ENCODE measurements at places on chromosomes 5 and 9.

DNA sequence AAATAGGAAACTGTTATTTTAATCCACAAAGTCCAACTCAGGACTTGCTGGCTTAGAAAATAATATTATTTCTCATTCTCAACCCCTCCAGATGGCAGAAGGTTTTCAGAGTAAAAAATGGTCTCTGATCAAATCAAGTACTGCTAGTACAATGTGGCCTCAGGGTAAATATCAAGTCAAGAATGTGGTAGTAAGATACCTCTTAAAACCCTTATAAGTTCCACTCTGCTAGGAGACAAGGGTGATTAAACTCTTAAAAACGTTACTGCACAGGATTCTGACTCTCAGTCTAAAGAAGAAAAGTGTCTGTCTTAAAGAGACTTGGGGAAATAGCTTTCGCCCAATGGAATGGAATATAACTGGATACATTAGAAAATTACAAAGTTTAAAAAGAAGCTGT, 120.8 kb upstream of the PDE4D start:
- no peak for DNase-seq

GRCh38 chr5:150352244-150353031, 5.1 kb upstream of the TCOF1 start:
- DNase-seq: no peak

- no peak for DNase-seq
Measured at GRCh38 chr9:95753762-95754465, 121.6 kb upstream of the ERCC6L2 start.

DNA sequence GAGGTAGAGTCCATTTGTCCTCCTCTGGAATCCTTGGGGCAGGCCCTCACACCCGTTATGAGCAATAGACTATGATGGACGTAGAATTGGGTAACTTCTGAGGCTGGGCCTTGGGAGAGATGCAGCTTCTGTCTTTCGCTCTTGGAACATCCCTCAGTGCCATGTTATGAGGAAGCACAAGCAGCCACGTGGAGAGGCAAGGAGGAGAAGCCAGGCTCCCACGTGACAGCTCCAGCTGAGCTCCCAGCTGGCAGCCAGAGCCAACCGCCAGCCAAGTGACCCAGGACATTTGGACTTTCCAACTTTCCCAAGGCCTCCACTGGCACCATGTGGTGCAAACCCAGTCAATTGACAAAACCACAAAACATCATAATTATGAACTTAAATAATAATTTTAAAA, 43.0 kb upstream of the BOD1 start:
- no peak for DNase-seq

- no peak for DNase-seq
Measured at GRCh38 chr5:172413601-172414171, 40.6 kb downstream of the SH3PXD2B start.

- no peak for DNase-seq
Measured at GRCh38 chr9:70105147-70105546, 61.5 kb downstream of the MAMDC2 start.

GRCh38 chr9:2755285-2755684, 38.0 kb downstream of the KCNV2 start:
- no peak for DNase-seq

DNA sequence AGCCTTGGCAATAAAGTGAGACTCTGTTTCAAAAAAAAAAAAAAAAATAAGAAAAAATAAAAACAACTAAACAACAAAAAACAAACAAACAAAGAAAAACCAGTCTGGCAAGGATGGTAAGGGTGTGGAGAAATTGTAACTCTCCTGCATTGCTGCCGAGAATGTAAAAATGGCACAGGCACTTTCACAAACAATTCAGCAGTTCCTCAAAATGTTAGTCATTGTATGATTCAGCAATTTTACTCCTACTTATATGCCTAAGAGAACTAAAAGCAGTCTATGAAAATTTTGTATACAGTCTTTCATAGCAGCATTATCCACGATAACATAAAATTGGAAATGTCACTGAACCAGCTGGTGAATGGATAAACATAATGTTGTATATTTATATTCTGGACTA, 280.4 kb downstream of the CDH9 start:
- no peak for DNase-seq

- DNase-seq: no peak
Measured at GRCh38 chr5:149714877-149715502, 15.1 kb upstream of the PPARGC1B start.

DNA sequence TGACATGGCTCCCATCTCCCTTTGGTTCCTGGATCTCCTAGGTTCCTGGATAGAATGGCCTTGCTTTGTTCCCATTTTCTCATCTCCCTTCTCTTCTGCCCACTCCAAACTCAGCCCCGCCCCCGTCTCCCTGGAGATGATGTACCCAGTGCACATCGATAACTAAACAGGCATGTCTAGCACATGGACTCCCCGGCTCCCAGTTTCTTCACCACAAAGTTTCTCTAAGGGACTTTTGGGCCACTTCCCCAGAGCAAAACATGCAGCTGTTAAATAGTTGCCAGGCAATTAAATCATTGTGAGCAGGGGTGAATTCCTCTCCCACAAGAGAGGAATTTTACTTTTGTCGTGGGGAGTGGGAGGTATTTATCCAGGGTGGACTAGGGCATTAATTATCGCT, 259.0 kb downstream of the GADD45G start:
- DNase-seq: no peak

- DNase-seq: no peak
Measured at GRCh38 chr5:118378959-118379358, 609.4 kb downstream of the DTWD2 start.

- DNase-seq: no peak
Measured at GRCh38 chr5:165527577-165527976, 2022.2 kb downstream of the MAT2B start.

DNA sequence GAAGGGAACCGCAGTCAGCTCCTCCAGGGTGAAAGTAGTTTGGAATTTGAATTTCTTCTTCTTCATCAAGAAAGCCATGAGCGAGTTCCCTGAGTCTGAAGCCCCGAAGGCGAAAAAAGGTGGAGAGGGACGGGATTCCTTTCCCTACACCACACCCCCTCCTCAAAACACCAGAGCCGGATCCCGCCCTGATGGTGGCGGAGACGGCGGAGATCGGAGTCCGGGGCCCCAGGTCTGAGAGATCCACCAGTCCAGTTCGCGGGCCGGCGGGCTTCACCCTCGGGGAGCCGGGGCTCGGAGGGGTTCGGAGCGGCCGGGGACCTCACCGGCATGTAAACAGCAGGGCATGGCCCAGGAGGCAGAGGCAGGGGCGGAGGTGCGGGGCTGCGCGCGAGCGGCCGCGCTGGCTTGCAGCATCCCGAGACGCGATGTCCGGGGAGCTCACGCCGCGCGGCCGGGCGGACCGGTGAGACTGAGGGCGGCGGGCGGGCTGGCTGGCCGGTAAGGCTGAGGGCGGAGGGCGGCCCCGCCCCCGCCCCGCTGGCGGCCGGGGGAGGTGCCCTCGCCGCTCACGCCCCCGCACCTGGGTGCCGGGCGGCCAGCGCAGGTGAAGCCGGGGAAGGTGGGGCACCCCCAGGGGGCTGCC, 606 bp downstream of the EEIG1 start:
- DNase-seq: no peak

- DNase-seq: no peak
Measured at GRCh38 chr9:76438841-76439588, 20.0 kb upstream of the GCNT1 start.

- no peak for DNase-seq
Measured at GRCh38 chr5:145978708-145979107, 42.3 kb downstream of the SH3RF2 start.

GRCh38 chr9:107566611-107567061, 77.1 kb upstream of the KLF4 start:
- DNase-seq: no peak

- no peak for DNase-seq
Measured at GRCh38 chr5:17748201-17748600, 113.9 kb downstream of the TAF11L14 start.

GRCh38 chr5:66565878-66566277, 30.3 kb upstream of the MAST4 start:
- no peak for DNase-seq

DNA sequence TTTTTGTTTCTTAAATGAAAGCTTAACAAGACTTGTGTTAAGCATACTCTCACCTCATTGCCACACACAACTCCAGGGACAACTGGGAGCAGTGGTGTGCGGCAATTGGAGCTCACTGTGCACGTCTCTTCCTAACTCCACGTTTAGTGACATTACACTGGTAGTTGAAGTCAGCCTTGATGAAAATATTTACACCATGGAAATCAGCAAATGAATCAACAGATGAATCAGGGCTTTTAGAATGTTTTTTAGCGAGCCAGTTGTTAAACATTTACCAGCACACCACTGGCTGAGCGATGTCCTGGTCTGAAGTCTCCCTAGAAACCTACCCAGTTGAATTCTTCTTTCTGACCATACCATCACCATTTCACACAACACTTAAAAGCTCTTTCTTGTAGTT, 67.3 kb downstream of the KLHL3 start:
- no peak for DNase-seq

DNA sequence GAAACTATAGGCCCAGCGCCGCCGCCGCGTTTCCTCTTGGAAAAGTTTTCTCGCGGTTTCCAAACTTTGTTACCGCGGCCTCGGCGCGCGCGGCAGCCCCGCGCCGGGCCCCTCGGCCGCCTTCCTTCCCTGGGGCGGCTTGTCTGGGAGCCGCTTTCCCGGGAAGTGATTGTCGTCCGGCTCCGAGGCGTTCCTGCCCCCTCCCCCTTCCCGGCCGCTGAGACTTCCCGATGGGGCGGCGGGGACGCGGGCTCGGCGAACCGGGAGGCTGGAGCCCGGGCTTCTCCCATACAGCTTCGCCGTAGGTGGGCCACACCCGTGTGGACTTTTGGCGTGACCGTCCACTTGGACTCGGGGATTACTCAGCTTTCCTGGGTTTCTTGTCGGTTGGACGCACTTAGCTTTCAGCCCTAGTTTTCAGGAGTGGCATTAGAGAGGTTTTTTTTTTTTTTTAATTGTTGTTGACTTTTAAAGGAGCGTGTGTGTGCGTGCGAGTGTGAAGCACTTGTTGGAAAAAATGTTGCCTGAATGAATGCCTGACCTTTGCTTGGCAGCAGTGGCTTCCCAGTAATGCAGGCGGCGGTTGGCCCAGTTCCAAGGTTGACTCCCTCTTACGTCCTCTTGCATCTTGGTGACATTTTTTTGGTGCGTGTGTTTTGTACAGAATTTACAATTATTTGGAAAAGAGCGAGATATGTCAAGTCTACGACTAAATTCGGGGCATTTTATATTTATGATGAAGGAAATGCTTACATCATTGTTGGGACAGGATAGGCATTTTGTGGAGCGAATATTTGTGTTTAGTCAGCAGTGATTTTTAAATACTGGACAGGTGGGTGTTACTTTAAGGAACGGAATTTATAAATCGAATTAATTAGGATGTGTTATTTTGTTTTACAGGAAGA, 821 bp downstream of the CTNNA1 start:
- peak; percentile 96 for DNase-seq

DNA sequence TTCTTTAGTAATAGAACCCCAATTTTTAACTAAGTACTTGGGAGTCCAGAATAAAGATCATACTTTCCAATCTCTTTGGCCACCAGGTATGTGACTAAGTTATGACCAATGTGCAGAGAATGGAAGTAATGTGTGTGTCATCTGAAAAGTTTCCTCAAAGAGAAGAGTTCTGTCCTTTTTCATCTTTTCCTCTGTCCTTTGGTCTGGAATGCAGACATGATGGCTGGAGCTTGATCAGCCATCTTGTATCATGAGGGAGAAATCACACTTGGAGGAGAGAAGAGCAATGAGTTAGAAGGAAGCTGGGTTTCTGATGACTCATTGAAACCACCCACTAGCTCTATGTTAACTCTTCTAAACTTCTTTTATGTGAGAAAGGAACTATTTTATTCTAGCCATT, 5.5 kb upstream of the CPEB4 start:
- DNase-seq: no peak

DNA sequence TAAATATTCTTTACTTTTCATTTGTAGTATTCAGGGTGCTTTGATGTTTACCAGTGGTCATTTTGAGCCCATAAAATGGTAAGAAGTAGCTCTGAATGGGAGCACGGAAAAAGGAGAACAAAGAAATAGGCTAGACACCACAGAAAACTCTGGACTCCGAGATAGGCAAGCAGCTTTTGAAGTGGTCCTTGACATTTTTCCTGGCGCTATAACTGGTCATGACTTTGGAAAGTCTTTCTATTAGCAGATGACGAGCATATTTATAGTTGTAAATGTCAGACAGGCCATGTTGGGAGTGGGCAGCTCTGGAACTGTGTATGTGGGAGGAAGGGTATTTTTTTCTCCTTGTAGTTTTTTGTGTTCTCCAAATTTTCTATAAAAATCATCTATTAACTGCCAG, 126.1 kb upstream of the POC5 start:
- no peak for DNase-seq

GRCh38 chr5:170076211-170076610, 29.5 kb upstream of the FOXI1 start:
- DNase-seq: no peak

- no peak for DNase-seq
Measured at GRCh38 chr5:89556215-89556913, 673.4 kb upstream of the MEF2C start.

GRCh38 chr9:69121155-69122081, 52.7 kb upstream of the TJP2 start:
- DNase-seq: peak; percentile 62

DNA sequence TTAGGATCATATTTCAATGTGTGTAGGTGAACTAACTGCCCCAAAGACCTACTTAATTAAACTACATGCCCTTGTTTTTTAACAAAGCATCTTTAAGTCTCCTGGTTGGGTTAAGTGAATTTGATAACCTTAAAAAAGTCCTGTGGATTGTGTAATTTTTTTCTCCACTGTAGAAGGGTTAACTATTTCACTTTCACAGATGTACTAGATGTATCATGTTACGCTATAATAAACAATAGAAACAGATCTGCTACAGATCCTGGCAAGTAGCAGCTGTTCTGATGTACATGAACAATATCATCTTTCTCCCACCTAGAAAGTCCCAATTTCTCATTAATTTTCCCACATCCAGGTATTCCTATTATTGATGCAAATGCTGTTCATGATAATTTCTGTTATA, 18.9 kb downstream of the KIF24 start:
- DNase-seq: no peak

DNA sequence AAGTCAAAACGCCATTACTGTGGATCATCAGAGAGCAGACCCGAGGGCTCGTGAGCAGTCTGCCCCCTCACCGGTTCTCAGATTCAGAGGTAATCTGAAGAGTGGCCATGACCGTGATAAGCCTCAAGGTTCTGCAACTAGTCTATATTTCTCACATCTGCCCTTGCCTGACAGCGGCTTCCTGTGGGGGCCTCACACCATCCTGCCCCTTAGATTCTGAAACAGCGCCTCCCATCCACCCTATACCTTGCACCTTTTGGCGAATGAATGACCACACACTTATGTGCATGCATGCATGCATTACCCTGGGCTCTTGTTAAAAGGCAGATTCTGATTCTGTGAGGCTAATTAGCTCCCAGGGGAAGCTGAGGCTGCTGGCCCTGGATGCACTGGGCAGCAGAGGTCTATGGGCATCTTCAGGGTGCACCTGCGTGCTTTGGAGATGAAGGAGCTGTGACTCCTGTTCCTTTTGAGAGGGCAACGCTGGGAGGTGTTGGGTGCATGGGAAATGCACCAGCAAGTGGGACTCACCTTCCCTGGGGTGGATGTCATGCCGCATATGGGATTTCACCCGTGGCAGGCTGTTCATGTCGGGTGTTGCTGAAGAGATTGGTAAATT, 7.8 kb upstream of the GADD45G start:
- no peak for DNase-seq

- DNase-seq: no peak
Measured at GRCh38 chr5:74949976-74950375, 83.8 kb upstream of the FAM169A start.

GRCh38 chr9:133360400-133361393, 4.3 kb downstream of the SURF2 start:
- no peak for DNase-seq

GRCh38 chr5:59732806-59733205, 160.7 kb downstream of the PDE4D start:
- DNase-seq: no peak

- DNase-seq: no peak
Measured at GRCh38 chr5:89246252-89246651, 363.3 kb upstream of the MEF2C start.

Measured in aorta (tissue), 5 donors.